ENCODE measurements at places on chromosomes 7 and 10. TPM values are rescaled to one million over a fixed set of nuclear protein-coding genes. Genes with fewer than 3 reads are reported as not detected.
A peak's percentile ranks its signal among the peaks of the same experiment; 100 is the strongest.

The CUL2 gene
- total RNA-seq = 43.3 TPM

DNA sequence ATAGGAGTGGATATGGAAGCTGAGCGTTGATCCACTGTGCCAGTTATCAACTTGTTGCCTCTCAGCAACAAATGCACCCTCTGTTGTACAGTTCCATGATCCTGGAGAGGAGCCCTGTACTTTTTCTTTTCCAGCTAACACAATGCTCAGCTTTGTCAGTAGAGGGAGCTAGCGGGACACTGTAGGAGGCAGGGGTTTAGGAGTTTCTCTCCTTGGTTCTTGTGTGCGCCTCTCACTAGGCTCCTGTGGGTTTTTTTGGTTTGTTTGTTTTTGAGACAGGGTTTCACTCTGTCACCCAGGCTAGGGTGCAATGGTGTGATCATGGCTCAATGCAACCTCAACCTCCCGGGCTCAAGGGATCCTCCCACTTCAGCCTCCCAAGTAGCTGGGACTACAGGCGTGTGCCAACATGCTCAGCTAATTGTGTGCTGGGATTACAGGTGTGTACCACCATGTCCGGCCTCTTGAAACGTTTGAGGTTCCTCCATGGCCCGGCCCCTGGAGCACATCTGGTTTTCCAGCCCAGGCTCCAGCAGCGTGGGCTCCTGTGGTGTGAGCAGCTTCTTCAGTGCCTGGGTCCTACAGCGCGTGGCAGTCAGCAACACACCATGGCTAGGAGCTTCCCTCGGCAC, 12.0 kb upstream of the MARVELD1 start:
- peak; percentile 62 for DNase-seq

GRCh38 chr7:38681882-38682281, 50.7 kb upstream of the AMPH start:
- no peak for DNase-seq

DNA sequence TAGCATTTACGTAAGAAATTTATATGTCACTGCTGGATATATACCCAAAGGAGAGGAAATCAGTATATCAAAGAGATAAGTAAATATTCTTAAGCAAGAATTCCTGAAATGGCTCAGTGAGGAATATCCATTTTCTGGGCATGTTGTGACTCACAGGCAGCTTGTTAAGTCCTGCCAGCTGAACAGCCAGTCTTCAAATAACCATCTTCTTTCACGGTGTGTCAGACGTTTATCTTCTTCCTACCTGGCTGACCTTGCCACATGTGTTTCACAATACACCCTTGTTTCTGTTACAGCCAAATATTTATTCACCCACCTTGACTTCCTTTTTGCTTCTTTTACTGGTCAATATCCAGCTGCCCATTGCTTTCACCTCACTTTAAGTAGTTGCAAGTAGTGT, 648.1 kb downstream of the ANKRD7 start:
- no peak for DNase-seq
